Left renal pelvis (tissue), 4 donors: ENCODE measurements at places on chromosomes 2 and 18.

DNA sequence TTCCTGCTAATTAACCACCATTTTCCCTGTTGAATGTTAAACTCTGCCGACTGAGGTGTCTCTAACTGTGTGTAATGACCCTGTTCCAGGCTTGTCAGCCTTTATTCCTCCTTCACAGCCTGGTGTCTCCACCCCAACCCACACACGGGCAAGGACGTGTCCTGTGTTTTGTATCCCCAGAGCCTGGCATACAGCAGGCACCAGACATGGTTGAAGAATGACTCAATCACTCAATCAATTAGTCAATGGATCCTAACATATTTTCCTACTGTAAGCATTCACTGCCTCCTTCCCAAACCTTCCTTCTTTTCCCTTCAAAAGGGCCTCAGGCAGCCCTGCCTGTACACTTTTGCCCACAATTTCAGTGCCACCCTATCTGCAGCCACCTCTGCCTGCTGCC is 2.7 kb upstream of the TNS1 start:
- no peak for DNase-seq

- DNase-seq, result no peak
Observed at GRCh38 chr2:43414033-43414432, 181.8 kb downstream of the THADA start.

DNA sequence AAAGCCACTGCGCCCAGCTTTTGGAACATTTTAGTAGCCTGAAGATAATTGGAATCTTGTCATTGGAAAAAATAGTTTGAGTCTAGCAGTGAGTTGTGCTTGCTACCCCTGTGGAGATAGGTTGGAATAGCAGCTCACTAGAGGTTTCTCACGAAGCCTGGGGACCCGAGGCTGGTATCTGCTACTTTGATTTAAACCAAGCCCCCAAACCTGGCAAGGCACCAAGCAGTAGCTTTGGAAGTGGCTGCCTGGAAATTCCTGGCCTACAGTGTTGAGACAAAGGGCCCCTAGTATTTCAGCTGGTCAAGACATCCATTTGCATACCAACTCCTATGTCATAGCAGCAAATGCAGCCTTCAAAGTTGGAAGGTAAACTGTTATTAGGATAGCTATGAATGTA is 42.1 kb downstream of the NOP58 start:
- no peak for DNase-seq

- DNase-seq, result no peak
Observed at GRCh38 chr18:8865934-8866333, 160.6 kb downstream of the MTCL1 start.

DNA sequence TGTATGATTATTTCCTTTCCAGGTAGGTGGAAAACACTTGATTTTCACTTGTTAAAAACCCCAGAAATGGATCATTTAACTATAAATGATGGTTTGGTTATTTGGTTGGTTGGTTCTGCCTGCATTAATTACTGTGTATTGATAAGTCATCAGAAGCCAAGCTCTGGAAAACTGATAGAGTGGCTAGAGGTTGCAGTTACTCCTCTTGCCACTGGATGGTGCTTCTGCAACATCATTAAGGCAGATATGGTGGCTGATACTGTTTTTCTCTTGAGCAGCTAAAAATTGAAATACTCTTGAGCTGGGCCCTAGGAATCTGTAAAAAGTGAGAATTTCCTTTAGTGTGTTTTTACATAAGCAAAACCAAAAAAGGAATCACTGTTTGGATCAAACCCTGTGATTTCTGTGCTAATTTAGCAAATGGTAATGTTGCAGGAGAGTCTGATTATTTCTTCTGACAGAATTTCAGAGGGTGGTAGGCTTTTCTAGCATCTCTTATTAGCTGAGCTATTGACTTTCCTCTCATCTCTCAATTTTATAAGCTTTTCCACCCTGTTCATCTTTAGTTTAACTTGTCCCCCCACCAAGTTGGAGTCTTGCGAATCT is 54.3 kb downstream of the RAB10 start:
- DNase-seq, result no peak

DNA sequence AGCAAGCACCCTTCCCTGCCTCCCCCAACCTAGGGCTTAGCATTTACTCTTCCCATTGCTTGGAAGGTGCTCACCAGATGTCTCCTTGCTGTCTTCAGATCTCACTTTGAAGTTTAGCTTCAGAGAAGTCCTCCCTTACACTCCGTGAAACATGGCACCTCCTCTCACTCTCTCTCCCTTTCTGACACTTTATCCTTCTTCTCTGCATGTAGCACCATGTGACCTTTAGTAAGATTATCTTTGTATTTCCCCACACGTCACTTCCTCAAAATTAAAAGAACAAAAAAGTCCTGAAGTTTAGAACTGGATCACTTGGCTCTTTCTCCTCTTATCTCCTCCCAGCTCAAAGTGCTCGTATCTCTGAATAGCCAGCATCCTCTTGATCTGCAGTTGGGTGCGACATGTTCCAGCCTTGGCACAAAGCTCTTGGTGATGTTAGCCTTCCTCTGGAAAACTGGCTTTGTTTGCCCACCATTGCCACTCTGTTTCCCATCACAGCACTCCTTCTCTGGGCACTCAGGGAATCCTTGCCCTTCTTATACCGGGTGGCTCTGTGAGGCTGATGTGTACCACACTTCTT is 40.6 kb upstream of the EPAS1 start:
- no peak for DNase-seq

- no peak for DNase-seq
Observed at GRCh38 chr2:227607941-227608340, 6.7 kb downstream of the SCYGR3 start.
